ENCODE measurements at places on chromosomes 16 and 17. TPM values are rescaled to one million over a fixed set of nuclear protein-coding genes. Genes with fewer than 3 reads are reported as not detected.

Gene KRTAP4-2
- total RNA-seq = not detected

DNA sequence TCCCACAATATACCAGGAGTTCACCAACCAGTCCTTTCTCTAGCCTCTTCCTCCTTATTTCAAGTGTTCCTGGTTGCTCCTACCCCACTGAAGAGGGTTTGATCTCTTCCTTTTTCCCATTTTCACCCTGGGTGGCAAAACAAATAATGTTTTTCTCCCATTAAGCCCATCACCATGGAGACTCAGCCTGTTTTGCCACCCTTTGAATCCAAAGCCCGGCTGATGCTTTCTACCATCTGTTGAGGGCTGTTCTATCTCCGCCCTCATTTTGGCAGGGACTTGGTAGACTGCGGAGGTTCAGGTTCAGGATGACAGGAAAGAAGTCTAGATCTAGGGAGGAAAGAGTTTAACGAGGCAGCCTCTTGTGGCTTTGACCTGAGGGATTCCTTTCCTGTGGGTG is 2.6 kb downstream of the DNAH2 start:
- no peak overlapping the region for H3K27ac ChIP-seq
- no peak for DNase-seq
- peaks cover 54% of the 10 kb centered on the region for H3K27me3 ChIP-seq
- peaks cover 5% of the 10 kb centered on the region for H3K4me1 ChIP-seq
- H3K4me3 ChIP-seq = no peak overlapping the region

Gene ABI3
- total RNA-seq = 18.7 TPM

Gene CCDC40
- total RNA-seq = 0.32 TPM

GRCh38 chr16:56777001-56777400 is 47.1 kb downstream of the NUP93 start:
- no peak overlapping the region for H3K4me3 ChIP-seq
- peaks cover 1% of the 10 kb centered on the region for H3K36me3 ChIP-seq
- no peak for DNase-seq
- H3K27me3 ChIP-seq = no peaks in the 10 kb centered on the region
- no peak overlapping the region for H3K27ac ChIP-seq

- H3K4me3 ChIP-seq = no peak overlapping the region
- H3K36me3 ChIP-seq = no peaks in the 10 kb centered on the region
- peaks cover 18% of the 10 kb centered on the region for H3K4me1 ChIP-seq
- no peaks in the 10 kb centered on the region for H3K27me3 ChIP-seq
Observed at GRCh38 chr16:50615891-50616290, 65.2 kb downstream of the SNX20 start.

Gene CLEC19A
- total RNA-seq = not detected

DNA sequence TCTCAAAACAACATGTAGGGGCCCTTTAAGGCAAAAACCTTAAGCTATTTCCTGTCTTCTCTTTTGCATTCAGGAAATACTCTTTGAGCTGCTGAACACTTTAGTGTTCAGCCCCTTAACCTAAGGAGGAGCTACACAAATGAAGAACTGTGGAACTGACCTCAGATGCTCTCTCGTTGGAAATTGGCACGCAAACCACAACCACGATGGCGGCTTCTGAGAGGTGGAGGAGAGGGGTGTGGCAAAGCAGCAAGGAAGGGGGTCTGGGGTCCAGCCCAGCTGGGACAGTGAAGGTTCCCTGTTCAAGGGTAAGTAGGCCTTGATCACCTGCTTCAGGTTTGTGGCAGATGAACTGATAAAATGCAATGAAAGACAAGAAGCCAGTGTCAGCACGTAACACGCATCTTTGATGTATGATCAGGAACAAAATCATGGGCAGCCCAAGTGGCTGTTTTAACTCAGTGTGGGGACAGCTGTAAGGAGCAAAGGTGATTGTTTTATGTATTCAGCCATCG is 291.6 kb upstream of the TNRC6C start:
- peak overlapping the region; percentile 94 for H3K4me3 ChIP-seq
- H3K27me3 ChIP-seq = no peaks in the 10 kb centered on the region
- H3K4me1 ChIP-seq = peaks cover 49% of the 10 kb centered on the region
- peak overlapping the region; percentile 98 for H3K27ac ChIP-seq
- H3K36me3 ChIP-seq = peaks cover 20% of the 10 kb centered on the region

DNA sequence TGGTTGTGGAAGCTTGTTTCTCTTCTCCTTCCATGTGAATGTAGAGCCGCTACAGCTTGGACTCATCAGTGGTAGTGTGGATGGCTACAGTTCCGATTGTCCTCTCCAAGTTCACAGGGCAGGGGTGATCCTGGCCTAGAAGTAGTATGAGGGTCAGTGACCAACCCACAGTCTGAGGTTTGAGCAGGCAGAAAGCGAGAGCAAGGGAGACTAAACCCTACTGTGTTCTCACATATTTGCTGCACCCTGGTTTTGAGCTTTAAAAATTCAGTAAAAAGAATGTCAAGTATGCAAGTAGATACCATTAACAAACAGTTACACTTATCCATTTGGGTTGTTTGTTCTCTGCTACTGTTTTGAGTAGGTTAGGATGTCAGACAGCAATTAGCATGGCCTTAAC is 148.9 kb downstream of the MRTFB start:
- no peak overlapping the region for H3K27ac ChIP-seq
- H3K4me1 ChIP-seq = no peaks in the 10 kb centered on the region
- DNase-seq = no peak

Gene NPIPB9
- 0.91 TPM for total RNA-seq

- H3K36me3 ChIP-seq = peaks cover 1% of the 10 kb centered on the region
- no peak overlapping the region for H3K4me3 ChIP-seq
- DNase-seq = peak; percentile 94
- no peaks in the 10 kb centered on the region for H3K27me3 ChIP-seq
- peaks cover 18% of the 10 kb centered on the region for H3K4me1 ChIP-seq
Observed at GRCh38 chr17:41548844-41549595, 20.9 kb upstream of the KRT19 start.

GRCh38 chr17:11712456-11712855 is 114.2 kb downstream of the DNAH9 start:
- no peak overlapping the region for H3K4me3 ChIP-seq
- DNase-seq = no peak
- H3K27ac ChIP-seq = no peak overlapping the region
- no peaks in the 10 kb centered on the region for H3K4me1 ChIP-seq

Gene FBXO39
- not detected for total RNA-seq

GRCh38 chr17:20241855-20242254 is 225.5 kb downstream of the LGALS9B start:
- no peak for DNase-seq
- no peak overlapping the region for H3K27ac ChIP-seq
- H3K27me3 ChIP-seq = no peaks in the 10 kb centered on the region
- H3K36me3 ChIP-seq = peaks cover 2% of the 10 kb centered on the region
- H3K4me3 ChIP-seq = no peak overlapping the region
- peaks cover 32% of the 10 kb centered on the region for H3K4me1 ChIP-seq

Gene SLC35G6
- not detected for total RNA-seq

DNA sequence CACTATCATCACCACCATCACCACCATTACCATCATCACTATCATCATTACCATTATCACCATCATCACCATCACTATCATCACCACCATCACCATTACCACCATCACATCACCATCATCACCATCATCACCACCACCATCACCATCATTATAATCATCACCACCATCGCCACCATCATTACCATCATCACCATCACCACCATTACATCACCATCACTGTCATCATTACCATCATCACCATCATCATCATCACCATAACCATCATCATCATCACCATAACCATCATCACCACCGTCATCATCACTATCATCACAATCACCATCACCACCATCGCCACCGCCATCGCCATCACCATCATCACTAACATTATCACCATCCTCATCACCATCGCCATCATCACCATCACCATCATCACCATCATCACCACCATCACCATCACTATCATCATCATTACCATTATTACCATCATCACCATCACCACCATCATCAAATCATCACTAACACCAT is 4.9 kb upstream of the JPH3 start:
- peaks cover 2% of the 10 kb centered on the region for H3K4me1 ChIP-seq
- no peak overlapping the region for H3K4me3 ChIP-seq
- no peaks in the 10 kb centered on the region for H3K36me3 ChIP-seq
- no peak overlapping the region for H3K27ac ChIP-seq
- DNase-seq = no peak
- H3K27me3 ChIP-seq = peaks cover 29% of the 10 kb centered on the region

Gene CEMP1
- total RNA-seq = not detected

Gene COL1A1
- 1.7 TPM for total RNA-seq

- no peak overlapping the region for H3K4me3 ChIP-seq
- no peak overlapping the region for H3K27ac ChIP-seq
- no peaks in the 10 kb centered on the region for H3K27me3 ChIP-seq
- peaks cover 4% of the 10 kb centered on the region for H3K36me3 ChIP-seq
Observed at GRCh38 chr17:18004884-18005305, 32.2 kb downstream of the DRC3 start.

Gene ETV4
- 1.4 TPM for total RNA-seq

Gene ITGAX
- total RNA-seq = 2.4 TPM

GRCh38 chr17:65973237-65973636 is 218.7 kb downstream of the CEP112 start:
- no peaks in the 10 kb centered on the region for H3K4me1 ChIP-seq
- no peak overlapping the region for H3K4me3 ChIP-seq
- peaks cover 11% of the 10 kb centered on the region for H3K27me3 ChIP-seq

GRCh38 chr17:74853669-74854068 is 6.0 kb downstream of the GRIN2C start:
- H3K27ac ChIP-seq = no peak overlapping the region
- peaks cover 3% of the 10 kb centered on the region for H3K4me1 ChIP-seq
- no peak for DNase-seq
- H3K4me3 ChIP-seq = no peak overlapping the region

DNA sequence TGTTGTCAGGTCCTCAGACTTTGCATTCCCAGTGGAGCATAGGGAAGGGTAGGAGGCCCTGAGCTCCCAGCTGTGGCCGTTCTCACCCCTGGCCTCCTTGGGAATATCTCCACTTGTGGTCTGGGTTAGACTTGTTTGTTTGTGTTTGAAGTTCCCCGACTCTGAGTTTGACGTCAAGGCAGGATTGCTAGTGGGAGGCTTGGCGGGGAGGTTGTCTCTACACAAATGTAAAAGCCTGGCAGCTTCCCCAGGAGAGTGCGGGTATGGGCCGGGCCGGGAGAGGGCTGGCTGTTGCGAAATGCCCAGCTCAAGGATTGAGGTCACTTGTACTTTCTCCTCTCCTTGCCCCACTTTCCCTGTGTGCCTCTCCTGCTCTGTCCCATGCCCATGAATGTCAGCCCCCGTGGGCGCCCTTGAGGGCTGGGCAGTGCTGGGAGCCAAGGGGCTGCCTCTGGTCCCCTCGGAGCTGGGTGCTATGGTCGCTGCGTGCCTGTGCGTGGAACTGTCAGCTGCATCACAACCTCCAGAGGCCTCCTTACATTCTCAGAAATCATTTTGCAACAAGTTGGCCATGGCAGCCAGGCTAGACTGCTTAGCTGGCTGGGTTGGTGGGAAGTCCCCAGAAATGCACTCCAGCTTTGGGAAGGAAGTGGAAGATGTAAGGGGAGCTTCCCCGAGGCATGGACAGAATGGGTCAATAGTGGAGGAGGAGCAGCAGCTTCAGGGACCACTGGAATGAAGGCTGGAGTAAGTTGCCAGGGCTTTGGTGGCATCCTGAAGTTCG is 84.3 kb downstream of the KSR1 start:
- H3K27ac ChIP-seq = no peak overlapping the region
- peaks cover 77% of the 10 kb centered on the region for H3K4me1 ChIP-seq
- H3K27me3 ChIP-seq = no peaks in the 10 kb centered on the region
- DNase-seq = no peak
- peaks cover 4% of the 10 kb centered on the region for H3K36me3 ChIP-seq

GRCh38 chr16:88628512-88628974 is 9.8 kb upstream of the IL17C start:
- peaks cover 5% of the 10 kb centered on the region for H3K4me1 ChIP-seq
- peaks cover 17% of the 10 kb centered on the region for H3K36me3 ChIP-seq
- H3K27me3 ChIP-seq = no peaks in the 10 kb centered on the region
- DNase-seq = no peak
- no peak overlapping the region for H3K4me3 ChIP-seq

GRCh38 chr17:61551255-61551742 is 39.7 kb downstream of the NACA2 start:
- peaks cover 3% of the 10 kb centered on the region for H3K4me1 ChIP-seq
- no peak overlapping the region for H3K4me3 ChIP-seq
- peaks cover 25% of the 10 kb centered on the region for H3K27me3 ChIP-seq
- H3K36me3 ChIP-seq = no peaks in the 10 kb centered on the region

Gene C16orf96
- 0.30 TPM for total RNA-seq

DNA sequence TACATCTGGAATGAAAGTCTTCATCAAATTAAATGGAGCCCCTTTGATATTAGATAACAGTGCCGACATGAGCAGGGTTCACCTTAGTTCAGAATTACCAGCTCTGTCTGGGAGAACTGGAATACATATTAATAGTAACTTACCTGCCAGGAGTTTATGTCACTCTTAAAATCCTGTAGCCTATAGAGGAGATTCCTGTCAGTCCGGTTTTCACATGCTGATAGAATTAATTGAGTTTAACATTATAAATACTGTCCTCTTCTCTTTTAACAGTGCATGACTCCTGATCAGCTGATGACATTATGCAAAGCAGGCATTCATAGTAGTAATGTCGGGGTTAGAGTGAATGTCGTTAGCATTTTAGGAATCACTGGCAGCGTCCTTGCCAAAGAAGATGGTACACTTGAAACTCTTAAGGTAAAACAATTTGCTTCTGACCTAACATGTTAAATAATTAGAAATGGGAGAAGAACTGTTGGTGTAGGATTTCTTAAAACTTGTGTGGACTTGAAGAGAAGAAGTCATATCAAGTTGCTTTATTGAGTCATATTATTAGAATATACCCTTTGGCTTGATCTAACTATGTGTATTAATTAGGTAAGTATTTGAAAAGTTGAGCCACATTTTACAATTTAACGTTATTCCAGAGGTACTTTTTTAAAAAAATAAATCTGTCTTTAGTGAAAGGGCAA is 34.3 kb downstream of the HEATR3 start:
- H3K4me3 ChIP-seq = no peak overlapping the region
- peaks cover 27% of the 10 kb centered on the region for H3K36me3 ChIP-seq
- DNase-seq = no peak

Gene CCL11
- total RNA-seq = not detected

Gene WNT9B
- not detected for total RNA-seq
